Stimulated activated CD4-positive, alpha-beta T cell treated with anti-CD3 and anti-CD28 coated beads, Interleukin-4, amount 100 ng/mL, for 48 hours (primary cell): ENCODE measurements at places on chromosomes 6 and 20.

GRCh38 chr6:23420659-23421350, 705.2 kb upstream of the NRSN1 start:
- DNase-seq = no peak

GRCh38 chr6:22366214-22366613, 69.4 kb upstream of the PRL start:
- no peak for DNase-seq

DNA sequence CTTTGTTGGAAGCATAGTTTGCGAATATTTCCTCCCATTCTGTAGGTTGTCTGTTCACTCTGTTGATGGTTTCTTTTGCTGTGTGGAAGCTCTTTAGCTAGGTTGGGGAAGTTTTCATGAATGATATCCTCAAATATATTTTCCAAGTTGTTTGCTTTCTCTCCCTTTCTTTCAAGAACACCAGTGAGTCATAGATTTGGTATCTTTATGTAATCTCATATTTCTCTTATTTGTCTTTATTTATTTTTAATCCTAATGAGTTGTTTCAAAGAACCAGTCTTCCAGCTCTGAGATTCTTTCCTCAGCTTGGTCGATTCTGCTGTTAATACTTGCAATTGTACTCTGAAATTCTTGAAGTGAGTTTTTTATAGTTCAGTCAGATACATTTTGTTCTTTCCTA, 628.0 kb upstream of the ID4 start:
- no peak for DNase-seq

- DNase-seq = no peak
Measured at GRCh38 chr6:85385636-85386315, 64.1 kb upstream of the NT5E start.

DNA sequence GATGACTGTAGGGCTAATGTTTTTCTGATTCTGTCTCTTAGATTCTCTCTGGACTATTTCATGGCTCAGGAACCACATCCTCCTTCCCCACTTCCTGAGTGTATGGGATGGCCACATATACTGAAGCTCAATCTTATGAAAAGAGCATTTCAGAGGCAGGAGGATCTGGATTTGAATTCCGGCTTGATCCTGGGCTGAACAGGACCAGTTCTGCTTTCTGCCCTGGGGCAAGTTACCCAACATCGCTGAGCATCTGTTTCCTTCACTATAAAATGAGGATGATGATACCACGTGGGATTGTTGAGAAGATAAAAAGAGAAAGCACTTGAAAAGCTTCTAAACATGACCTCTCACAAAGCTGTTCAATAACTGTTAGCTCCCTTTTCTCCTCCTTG, 168.4 kb upstream of the TNFAIP3 start:
- no peak for DNase-seq

DNA sequence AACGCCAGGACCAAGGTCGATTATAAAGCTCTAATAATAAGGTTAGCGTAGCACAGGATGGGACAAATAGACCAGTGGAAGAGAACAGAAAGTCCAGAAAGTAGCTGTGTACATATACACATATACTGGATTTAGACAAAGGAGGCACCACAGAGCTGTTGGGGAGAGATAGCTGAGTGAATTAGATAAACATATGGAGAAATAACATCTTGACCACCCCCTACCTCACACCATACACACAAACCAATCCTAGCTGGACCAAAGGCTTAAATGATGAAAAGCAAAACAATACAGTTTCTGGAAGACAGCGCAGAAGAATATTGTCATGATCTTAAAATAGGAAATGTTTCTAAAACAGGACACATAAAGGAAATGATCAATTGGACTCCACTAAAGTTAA, 112.9 kb downstream of the PXDC1 start:
- no peak for DNase-seq

GRCh38 chr6:134425513-134425912, 107.6 kb upstream of the SGK1 start:
- no peak for DNase-seq

GRCh38 chr6:14876778-14877613, 368.9 kb upstream of the JARID2 start:
- DNase-seq = no peak

DNA sequence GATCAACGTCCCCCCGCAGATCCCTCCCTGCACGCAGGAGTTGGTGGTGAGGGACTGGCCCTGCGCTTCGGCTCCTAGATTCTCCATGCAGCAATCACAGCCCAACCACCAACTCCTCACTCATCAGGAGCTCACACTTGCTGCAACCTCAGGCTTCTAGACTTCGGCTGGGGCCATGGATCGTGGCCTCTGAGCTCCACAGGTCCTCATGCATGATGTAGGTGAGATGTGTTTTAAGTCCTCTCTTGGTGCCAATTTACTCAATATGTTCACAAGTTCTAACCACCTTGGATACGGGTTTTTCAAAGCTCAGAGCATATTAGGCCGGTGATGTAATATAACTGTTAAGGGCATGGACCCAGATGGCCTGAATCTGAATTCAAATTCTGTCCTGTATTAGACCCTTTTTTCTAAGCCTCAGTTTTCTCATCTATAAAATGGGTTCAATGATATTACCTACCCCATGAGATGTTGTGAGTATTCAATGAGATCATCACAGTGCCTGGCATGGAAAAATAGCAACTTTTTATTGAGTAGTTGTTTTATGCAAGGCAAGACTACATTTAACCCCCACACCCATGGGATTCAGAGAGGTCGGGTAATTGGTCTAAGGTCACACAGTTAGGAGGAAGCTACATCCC, 31.0 kb downstream of the SUN5 start:
- DNase-seq = no peak

GRCh38 chr20:63578224-63579016, 4.4 kb upstream of the HELZ2 start:
- DNase-seq = no peak

GRCh38 chr6:111748231-111748647, 125.0 kb downstream of the FYN start:
- no peak for DNase-seq
